ENCODE measurements at places on chromosomes 2 and 18. TPM values are rescaled to one million over a fixed set of nuclear protein-coding genes. Genes with fewer than 3 reads are reported as not detected.

Gene NDUFV2
- 325 TPM for total RNA-seq

Gene TTC27
- total RNA-seq = 13.7 TPM

Gene CTAGE1
- total RNA-seq = 0.13 TPM

Gene CRYGC
- not detected for total RNA-seq

Gene ACOXL
- not detected for total RNA-seq

Gene SLC19A3
- 0.38 TPM for total RNA-seq

Gene ASPRV1
- 0.81 TPM for total RNA-seq

Gene LYG2
- not detected for total RNA-seq

Gene REG1B
- total RNA-seq = not detected

Gene MERTK
- total RNA-seq = 5.8 TPM

Gene ASB18
- total RNA-seq = 44.4 TPM

Gene CD207
- total RNA-seq = 0.16 TPM

Gene CCDC121
- 3.5 TPM for total RNA-seq

Gene WDR7
- 28.0 TPM for total RNA-seq

Gene RAB27B
- total RNA-seq = 0.08 TPM

Gene CRYBA2
- not detected for total RNA-seq

Gene KIF5C
- 0.73 TPM for total RNA-seq

Gene FBXO41
- 1.3 TPM for total RNA-seq

Gene DCDC2C
- total RNA-seq = not detected

Data from cardiac septum (tissue), 1 donor.